Transverse colon (tissue), 4 donors: ENCODE measurements at places on chromosomes 12 and 14. TPM values are rescaled to one million over a fixed set of nuclear protein-coding genes. Genes with fewer than 3 reads are reported as not detected.

DNA sequence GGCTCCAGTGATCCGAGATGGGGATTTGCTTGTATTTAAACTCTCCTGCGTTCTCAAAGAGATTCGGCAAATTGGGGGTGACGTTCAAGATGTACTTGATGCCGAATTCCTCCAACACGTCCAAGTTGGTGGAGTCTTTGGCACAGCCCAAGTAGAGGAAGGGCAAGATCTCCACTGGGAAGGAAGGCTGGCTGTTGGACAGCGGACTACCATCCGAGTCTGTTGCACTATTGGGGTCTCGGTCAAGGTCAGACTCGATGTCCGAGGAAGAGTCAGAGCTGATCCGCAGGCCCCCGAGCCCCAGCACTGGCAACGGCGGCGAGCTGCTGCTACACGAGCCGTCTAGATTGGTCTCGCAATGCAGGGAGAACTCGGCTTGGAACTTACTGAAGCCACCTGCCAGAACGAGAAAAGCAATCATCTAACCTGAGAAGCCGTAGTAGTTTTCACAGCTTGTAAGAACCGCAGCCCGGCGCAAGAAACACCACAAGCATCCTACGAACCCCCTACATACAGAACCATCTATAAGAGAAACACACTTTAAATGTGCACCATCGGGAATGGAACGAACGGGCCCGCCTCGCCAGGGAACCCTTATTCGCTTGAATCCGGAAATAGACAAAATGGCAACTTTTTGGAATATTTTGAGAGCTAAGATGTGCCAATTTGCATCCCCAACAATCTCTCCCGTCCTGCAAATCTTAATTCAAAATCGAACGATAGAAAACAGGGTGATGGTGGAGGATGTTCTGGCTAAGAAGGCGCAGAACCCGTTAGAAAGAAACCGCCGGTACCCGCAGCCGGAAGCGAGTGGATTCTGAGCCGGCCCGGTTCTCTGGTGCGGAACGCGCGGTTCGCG, 1.4 kb downstream of the DUSP6 start:
- H3K4me3 ChIP-seq = peak overlapping the region; percentile 67
- DNase-seq = peak; percentile 33
- no peaks in the 10 kb centered on the region for H3K36me3 ChIP-seq
- no peaks in the 10 kb centered on the region for H3K27me3 ChIP-seq

- no peaks in the 10 kb centered on the region for H3K36me3 ChIP-seq
- H3K4me1 ChIP-seq = no peaks in the 10 kb centered on the region
- no peak overlapping the region for H3K4me3 ChIP-seq
- no peaks in the 10 kb centered on the region for H3K27me3 ChIP-seq
- DNase-seq = no peak
Observed at GRCh38 chr14:60904381-60904780, 76.5 kb downstream of the TRMT5 start.

DNA sequence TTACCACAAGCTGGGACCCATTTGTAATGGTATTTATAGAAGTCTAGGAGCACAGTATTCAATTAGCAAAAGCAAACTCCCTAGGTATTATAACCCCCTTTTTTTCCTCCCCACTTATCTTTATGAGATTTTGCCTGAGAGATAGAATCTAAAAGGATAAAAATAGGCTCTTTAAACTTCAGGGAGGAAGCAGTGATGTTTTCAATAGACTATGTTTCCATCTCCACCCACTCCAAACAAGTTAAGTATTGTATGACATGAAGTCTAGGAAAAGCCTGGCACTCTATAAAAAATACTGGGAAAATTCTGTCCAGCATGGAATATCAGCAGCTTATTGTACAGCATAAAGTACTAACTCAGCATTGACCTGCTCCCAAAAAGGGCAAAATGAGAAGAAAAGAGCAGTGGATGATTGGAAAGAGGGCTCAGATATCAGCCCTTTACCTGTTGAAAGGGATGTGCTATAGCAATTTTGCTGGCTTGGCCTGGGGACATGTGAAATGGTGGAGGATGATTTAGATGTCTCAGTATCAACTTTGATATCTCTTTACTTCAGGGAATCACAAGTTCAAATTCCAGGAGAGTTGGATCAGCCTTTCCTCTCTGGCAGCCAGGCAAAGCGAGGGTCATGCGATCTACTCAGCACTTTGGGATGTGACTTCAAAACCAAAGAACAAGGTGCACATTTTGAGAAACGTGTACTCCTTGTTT, 72.4 kb downstream of the IGF1 start:
- H3K4me3 ChIP-seq = no peak overlapping the region
- no peaks in the 10 kb centered on the region for H3K4me1 ChIP-seq
- DNase-seq = no peak
- no peak overlapping the region for H3K27ac ChIP-seq

GRCh38 chr14:72517736-72518135, 376.2 kb downstream of the DPF3 start:
- no peak overlapping the region for H3K4me3 ChIP-seq
- H3K36me3 ChIP-seq = no peaks in the 10 kb centered on the region
- DNase-seq = no peak
- no peaks in the 10 kb centered on the region for H3K4me1 ChIP-seq
- no peak overlapping the region for H3K27ac ChIP-seq
- H3K27me3 ChIP-seq = no peaks in the 10 kb centered on the region

DNA sequence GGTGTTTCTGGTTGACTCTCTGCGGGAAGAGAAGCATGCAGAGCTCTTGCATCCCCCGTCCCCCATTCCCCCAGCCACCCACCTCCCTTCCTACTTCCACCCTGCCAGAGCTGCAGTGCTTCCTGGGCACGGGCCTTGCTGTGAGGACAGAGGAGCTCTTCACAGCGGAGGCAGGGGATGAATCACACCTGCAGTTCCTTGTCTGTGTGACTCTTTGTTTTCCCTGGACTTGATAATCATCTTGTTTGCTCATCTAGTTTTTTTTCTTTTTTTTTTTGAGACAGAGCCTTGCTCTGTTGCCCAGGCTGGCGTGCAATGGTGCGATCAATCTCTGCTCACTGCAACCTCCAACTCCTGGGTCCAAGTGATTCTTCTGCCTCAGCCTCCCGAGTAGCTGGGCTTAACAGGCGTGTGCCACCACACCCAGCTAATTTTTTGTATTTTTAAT, 27.8 kb downstream of the ANKRD9 start:
- DNase-seq = no peak
- peak overlapping the region; percentile 12 for H3K27ac ChIP-seq
- H3K4me3 ChIP-seq = no peak overlapping the region
- H3K36me3 ChIP-seq = no peaks in the 10 kb centered on the region

DNA sequence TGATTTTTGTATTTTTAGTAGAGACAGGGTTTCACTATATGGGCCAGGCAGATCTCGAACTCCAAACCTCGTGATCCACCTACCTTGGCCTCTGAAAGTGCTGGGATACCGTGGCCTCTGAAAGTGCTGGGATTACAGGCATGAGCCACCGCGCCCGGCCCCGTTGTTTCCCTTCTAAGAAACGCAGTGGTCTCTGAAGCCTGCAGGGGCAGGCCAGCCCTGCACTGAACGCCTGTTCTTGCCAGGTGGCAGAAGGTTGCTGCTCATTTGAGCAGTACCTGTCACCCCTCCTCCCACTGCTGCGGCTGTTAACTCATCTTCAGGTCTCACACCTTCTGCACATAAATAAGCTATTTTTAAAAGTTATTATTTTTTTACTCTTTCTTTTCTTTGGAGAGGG, 24.3 kb downstream of the GPRC5A start:
- H3K4me1 ChIP-seq = peaks cover 5% of the 10 kb centered on the region
- H3K36me3 ChIP-seq = peaks cover 6% of the 10 kb centered on the region
- H3K27me3 ChIP-seq = no peaks in the 10 kb centered on the region
- H3K4me3 ChIP-seq = no peak overlapping the region
- H3K27ac ChIP-seq = no peak overlapping the region
- DNase-seq = no peak

GRCh38 chr12:54053003-54053750, 458 bp upstream of the HOXC4 start:
- H3K4me3 ChIP-seq = peak overlapping the region; percentile 28
- peaks cover 100% of the 10 kb centered on the region for H3K27me3 ChIP-seq
- no peaks in the 10 kb centered on the region for H3K4me1 ChIP-seq

IL31 gene
- total RNA-seq = not detected

KCNH5 gene
- not detected for total RNA-seq

OAS3 gene
- total RNA-seq = 6.2 TPM

KCNA5 gene
- 2.2 TPM for total RNA-seq

IL26 gene
- not detected for total RNA-seq
